ENCODE measurements at places on chromosomes 11 and 22. TPM values are rescaled to one million over a fixed set of nuclear protein-coding genes. Genes with fewer than 3 reads are reported as not detected.

EHF gene
- not detected for total RNA-seq

OAF gene
- total RNA-seq = 2.0 TPM

APOL3 gene
- total RNA-seq = 121 TPM

OVCH2 gene
- total RNA-seq = not detected

PTPN5 gene
- not detected for total RNA-seq

OR10D3 gene
- total RNA-seq = not detected

C22orf42 gene
- total RNA-seq = not detected

MRGPRE gene
- not detected for total RNA-seq

PPP1CA gene
- 315 TPM for total RNA-seq

DNA sequence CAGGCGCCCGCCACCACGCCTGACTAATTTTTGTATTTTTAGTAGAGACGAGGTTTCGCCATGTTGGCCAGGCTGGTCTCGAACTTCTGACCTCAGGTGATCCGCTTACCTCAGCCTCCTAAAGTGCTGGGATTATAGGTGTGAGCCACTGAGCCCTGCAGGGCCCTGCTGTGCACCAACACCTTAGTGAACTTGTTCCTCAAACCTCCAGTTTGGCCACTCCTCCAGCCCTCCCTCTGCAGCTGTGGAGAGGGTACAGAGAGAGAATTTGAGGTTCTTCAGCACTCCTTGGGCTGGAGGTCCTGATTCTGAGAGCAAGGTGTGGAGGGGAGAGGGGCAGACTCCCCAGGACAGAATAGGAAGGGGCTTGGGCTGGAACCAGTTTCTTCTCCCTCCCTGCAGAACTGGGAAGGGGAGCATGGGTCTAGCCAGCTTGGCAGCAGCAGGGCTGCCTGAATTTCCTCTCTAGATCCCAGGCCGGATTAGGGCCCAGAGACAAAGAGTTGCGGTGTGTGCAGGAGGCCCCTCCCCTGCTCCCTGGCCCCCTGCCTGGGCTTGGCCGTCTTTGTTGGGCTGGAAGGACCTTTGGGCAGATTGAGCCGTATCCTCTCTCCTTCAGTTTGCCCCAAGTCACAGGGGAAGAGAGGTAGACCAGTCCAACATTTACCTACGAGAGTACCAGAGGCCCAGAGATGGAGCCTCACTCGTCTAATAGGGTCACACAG lies 2.3 kb upstream of the PEX16 start:
- no peak for DNase-seq

DNA sequence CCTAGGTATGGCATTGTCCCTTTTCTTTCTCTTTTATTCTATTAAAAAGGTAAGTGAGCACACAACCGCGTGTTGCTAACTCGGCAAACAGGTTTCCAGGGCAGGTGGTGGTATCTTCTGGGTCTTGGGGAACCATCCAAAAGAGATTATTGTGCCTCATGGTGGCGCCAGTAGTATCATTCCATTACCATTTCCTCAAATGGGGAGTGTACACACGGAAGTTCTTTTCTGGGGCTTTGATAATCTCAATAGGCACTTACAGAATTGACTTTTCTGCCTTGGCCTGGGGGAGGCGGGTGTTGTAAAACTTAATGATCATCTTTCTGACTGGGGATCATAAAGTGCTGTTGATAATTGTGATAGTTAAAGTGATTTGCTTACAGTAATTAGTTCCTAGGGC lies 234.1 kb downstream of the KIRREL3 start:
- no peak for DNase-seq

DNA sequence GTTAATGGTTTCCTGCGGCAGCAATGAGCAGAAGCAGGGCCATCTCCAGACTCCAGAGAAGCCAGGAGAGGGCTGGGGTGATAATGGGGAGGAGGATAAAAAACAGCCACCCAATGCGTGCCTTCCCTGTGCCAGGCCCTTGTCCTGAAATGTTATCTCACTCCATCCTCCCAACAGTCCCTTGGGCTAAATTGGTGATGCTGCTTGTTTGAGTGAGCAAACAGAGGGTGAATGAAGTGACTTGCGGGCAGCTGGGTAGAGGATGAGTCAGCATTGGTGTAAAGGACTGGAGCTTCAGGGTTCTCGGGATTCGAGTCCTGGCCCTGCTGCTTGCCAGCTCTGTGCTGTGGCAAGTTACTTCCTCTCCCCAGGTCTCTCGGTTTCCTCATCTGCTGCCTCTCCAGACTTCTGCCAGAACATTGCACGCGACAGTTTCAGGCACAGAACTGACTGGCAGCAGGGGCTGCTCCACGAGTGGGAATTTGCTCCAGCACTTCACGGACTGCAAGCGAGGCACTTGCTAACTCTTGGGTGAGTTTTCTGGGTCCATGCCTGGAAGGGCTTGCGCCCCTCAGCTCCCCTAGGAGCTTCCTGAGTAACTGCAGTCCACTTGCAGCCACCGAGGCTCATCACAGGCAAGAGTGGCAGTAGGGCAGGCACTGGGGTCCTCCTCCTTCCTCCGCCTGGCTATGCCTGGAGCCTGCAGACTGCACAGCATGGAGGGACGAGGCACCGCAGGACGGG lies at the start of gene P2RY6:
Gene P2RY6, plus strand, starts transcription at position 403 of the 744 bp plus-strand sequence. CDS start 24,181 bp downstream, outside the sequence.
- DNase-seq = no peak

GRCh38 chr11:79309407-79309806 lies 131.4 kb downstream of the TENM4 start:
- DNase-seq = no peak

DNA sequence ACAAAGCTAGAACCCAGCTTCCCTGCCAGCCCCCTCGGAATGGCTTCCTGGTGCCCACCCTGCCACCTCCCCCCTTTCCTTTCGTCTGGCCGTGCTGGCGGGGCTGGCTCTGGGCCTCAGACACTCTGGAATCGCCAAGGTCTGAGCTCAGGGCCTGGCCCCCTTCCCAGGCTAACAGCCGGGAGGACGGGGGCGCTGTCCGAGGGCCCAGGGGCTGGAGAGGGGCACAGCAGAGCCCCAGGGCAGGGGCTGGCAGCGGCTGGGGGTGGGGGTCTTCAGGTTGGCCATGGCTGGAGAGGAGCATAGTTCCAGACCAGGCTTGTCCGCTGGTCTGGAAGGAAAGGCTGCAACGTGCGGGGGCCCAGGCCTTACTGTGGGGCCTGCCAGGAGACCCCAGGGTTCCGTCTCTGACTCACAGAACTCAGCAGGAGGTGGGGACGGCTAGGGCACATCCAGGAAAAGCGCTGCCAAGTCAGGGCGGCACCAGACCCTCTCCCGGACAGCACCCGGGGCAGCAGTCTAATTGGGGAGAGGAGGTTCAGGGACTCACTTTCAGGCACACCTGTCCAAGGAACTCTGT lies 861 bp upstream of the LTBP3 start:
- no peak for DNase-seq

DNA sequence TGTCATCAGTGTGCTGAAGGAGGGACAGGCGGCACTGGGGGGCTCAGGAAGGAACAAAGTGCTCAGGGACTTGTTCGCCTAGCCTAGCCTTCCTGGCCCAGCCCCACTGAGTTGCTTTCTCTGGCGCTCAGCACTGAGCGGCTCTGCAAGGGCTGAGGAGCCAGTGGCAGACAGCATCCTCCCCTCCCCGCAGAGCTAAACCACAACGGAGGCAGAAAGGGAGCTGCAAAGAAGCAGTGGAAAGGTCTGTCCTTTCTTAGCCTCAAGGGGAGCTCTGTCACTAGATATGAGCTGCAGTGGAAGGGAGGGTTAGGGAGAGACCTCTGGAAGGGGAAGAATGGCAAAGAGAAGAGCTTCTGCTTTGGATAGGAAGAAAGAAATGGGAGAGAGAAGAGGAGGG lies 89.7 kb upstream of the PHOX2A start:
- peak; percentile 59 for DNase-seq

GRCh38 chr22:31561238-31561887 lies 65.0 kb downstream of the SFI1 start:
- peak; percentile 62 for DNase-seq

DNA sequence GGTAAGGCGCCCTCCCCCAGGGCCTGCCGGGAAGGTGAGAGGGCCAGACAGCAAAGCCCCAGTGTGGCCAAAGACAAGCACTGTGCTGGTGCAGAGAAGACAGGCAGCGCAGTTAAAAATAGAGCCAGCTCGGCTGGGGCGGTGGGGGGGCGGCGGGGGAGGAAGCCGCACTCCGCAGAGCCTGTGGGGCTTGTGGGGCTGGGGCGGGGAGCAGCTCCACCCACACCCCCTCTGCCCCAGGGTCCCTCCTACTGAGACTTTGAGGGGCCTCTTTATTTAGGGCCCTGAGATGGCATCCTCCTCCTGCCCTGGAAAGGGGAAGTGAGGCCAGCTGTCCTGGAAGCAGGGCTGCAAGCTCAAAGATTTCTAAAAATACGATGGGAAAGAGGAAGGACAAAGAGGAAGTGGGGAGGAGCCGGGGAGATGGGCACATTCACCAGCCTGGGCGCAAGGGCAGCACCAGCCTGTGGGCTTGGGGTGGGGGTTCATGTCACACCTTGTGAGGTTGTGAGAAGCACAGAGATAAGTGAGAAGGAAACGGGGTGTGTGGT lies 2.6 kb downstream of the CYTH4 start:
- DNase-seq = peak; percentile 59

- DNase-seq = no peak
These were observed 111.2 kb downstream of the SLC1A2 start for GRCh38 chr11:35308157-35308556.

DNA sequence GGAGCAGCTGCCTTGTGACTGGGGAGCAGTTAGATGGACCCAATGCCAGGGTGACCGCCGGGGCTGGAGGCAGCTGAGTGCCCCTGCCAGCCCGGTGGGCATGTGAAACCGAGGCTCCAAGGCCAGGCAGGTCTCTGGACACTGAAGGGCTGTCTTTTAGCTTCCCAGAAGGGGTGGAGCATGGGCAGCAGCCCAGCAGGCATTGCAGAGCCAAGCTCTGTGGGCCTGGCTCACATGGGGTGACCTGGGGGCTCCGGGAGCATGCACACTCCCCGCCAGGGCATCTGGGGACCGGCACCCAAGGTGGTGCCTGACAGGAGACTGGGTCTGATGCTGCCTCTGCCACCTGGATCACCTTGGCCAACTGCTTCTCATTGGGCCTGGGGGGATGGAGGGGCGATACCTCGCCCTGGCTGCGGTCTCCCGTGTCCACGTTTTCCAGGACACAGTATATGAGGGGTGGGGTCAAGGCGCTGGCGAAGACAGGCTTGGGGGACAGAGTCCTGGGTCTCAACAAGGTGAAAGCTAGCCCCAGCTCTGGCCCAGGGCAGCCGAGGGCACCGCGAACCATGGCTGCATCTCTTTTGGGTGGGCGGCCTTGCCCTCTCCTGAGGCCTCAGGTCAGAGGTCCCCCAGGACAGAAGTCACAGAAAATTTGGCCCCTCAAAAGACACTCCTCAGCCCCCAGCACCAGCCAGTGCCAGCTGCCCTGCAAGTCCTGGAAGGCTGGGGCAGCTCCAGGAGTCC lies 3.5 kb downstream of the INS start:
- no peak for DNase-seq

DNA sequence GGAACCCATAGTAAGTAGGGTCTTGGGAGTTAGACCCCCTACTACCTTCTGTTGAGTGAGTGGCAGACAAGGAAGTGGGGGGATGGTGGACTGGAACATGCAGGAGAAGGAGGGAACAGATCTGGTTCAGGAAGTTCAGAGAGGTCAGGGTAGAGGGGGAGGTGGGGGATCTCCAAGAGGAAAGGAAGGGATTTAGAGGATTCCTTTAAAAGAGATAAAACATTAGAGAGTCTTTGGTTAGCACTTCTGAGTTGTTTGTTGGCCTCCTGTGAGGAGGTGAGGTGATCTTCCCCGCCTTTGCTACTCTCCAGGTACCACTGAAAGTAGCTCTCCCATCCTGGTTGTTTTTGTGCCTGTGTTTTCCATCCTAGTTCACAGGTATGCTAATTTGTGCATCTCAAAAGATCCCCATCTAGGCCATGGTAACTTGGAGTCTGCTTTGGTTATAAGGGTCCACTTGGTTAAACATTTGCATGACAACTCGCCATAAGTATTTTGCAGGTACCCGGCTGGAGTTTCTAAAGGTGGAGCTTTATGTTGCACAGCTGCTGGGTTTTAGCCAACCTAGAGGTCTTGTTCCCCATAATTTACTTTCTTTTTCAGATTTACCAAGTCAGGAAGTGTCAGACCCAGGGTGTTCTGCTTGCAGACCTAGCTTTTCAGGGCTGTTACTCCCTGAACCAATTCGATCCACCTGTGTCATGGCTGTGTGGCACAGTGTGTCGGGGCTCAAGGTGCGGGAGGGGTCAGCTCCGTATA lies 79.3 kb upstream of the SORL1 start:
- no peak for DNase-seq

- DNase-seq = no peak
These were observed 4.7 kb upstream of the KDELR3 start for GRCh38 chr22:38462960-38463784.

DNA sequence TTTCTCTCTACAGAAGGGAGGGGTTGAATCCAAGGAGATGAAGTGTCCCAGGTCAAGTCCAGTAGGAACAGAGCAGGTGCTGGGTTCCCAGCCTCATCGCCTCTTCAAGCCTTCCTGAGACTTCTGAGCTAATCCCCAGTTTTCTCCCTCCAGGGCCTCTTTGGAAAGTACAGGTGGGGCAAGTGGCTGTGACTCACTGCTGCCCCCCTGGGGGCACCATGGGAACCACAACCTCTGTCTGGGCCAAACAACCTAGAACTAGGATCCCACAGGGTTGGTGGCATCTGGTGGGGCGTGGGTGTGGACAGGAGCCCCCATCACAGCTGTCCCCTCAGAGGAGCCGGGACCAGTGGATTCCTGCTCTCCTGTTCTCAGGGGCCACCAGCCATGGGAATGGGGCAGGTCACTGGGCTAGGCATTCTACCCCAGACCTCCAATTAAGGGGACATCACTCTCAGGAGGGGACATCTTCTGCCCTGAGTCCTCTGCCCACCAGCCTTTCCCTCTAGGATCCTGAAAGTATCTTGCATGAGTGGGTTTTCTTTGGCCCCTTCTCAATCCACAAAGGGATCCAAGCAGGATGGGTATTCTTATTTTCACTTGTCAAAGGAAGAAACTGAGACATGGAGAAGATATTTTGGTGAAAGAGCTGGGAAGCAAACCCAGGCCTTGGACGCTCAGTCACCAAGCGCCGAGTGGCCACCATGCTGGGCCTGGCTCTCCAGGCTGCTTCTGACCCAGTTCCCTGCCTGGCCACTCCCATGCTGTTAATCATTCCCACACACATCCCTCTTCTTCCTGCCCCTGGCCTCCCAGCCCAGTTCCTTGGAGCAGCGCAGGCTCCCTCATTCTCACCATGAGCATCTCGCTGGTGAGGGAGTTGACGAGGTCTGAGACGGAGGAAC lies 23.8 kb downstream of the LRRC10B start:
- peak; percentile 51 for DNase-seq

DNA sequence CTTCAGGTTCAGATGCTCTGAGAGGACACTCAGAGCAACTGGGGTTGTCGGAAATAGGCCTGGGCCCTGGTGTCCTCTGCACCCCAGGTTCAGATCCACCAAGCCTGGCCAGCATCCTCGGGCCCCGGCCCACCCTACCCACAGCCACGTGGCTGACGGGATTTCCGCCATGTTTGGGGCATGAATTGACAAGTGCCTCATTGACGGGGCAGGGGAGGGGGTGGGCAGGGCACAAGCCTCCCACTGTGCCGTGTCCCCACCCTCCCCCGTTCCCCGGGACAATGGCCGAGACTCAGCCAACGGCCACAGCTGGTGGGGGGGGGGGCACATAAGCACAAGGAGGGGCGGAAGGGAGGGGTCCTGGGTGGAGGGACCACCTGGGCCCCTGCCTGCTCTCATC lies 8.5 kb downstream of the MYRF start:
- DNase-seq = no peak

Data from activated CD4-positive, alpha-beta memory T cell treated with anti-CD3 and anti-CD28 coated beads, Interleukin-2, amount 10 ng/mL, durations not matched to agents 7 days and 5 days (primary cell).